ENCODE measurements at places on chromosomes 6 and 20.

DNA sequence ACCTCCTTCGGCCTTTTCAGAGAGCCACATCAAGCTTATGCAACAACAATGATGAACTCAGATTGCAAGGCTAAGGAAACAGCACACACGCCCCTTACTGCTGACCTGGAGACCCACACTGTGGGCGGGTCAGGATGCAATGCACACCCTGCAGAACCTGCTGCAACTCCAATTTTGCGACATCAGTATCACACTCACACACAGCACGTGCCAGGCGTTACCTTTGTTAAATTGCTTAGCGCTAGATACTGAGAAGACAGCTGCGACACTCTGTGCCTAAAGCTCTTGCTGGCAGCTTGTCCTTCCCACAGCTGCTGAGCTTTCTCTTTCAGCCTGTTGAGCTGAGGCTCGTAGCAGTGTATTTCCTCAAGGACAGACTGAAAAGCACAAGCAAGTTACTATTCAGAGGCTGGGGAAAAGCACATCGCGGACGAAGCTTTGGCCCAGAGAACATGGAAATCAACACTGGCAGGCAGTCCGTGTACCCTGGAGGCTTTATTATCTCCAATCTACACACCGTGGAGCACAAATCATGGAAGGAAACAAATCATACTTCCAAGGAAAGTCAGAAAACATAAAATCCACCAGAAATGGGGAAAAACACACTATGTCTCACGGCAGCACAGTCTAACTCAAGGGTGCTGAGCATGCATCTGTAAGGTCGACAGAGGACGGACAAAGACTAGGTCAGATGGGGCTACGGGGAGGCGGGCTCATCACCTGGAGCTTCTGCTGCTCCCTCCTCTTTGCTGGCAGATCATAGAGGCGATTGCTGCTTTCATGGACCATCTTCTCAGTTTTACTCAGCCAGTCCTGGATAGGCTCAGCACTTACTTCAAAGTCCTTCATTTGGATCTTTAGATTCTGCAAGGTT, 268.2 kb downstream of the SYNE1 start:
- no peak for DNase-seq

- no peak for DNase-seq
Observed at GRCh38 chr6:170203212-170203611, 87.7 kb downstream of the DLL1 start.

DNA sequence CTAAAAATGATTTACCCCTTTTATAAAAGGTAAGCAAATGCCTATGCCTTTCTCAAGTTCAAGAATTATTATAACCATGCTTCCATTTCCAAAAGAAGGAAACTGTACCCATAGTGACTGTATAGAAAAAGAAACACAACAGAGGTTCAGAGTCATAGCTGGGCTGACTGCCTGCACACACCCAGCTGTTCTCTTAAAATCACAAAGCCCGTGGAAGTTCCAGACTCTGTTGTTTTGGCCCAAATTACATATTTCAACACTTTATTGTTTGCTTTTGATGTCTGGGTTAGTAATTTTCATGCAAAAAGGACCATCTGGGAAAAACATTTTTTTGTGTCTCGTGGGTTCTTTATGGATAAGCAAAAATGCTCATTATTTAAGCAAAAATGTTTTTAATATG, 99.2 kb downstream of the LCA5 start:
- DNase-seq = no peak

DNA sequence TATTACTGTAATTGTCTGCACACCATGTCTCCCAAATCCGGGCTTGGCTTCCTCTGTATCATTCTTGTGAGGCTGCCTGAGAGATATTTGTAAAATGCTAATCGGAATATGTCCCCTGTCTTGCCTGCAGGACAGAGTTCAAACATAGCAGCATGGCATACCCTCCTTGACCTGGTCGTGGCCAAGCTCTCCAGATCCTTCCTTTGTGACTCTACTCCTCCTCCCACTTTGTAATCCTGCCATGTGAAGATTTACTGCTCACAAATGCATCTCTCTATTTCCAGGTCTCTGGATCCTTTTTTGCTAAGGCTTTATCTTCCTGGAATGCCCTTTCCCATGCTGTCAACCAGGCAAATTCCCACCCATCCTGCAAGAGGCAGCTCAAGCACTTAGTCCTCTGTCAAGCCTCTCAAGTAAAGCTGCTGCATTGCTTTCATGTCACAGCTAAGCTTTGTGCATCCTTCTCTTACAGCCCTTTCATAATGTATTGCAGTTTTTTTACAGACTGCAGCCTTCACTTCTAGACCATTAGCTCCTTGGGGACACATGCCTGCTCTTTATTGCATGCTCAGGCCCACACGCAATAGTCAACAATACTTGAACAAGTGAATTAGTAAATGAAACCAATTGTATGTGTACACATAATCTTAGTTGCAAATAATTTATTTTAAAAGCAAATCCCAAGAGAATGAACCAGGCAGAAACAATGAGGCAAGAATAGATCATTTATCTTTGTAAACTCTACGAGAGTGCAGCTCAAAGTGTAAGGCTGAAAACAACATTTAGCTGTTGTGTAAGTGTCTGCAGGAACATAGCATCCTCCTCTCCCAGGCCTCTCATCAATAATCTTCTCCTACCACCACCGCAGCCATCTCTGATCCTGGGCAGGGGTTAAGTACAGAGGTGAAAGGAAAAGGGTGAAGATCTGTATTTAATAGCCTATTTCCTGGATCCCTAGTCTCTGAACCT, 45.8 kb downstream of the HIVEP2 start:
- DNase-seq = no peak

DNA sequence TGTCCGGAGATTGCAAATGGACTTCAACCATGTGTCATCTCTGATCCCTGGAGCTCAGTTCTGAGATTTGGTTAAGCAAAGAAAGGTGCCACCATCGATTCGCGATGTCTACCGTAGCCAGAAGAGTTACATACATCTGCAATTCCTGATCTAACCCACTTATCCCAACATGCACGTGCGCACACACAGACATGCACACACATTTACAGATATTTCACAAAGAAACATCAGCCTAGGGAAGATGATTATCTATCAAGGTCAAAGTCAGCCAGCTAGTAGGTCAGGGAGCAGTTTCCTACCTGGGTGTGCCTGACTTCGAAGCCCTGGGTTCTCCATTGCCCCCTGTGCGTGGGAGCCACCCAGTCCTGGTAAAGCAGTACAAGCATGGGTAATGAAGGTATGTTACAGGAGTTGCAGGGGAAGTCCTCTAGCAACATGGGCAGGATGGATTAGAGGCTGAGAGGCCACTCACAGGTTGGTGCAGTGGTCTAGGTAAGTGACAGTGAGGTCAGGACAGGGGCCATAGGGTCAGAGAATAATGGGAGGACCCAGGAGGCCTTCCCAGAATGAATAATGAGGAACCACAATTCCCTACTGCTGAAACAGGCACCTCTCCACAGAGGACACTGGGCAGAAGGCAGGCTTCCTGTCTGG, 85.2 kb upstream of the MYL9 start:
- DNase-seq = no peak

GRCh38 chr6:38117281-38117680, 297.8 kb downstream of the ZFAND3 start:
- DNase-seq = no peak

- DNase-seq = no peak
Observed at GRCh38 chr20:48156521-48156920, 371.2 kb upstream of the SULF2 start.

- peak; percentile 54 for DNase-seq
Observed at GRCh38 chr20:44990425-44990824, 24.1 kb downstream of the STK4 start.

DNA sequence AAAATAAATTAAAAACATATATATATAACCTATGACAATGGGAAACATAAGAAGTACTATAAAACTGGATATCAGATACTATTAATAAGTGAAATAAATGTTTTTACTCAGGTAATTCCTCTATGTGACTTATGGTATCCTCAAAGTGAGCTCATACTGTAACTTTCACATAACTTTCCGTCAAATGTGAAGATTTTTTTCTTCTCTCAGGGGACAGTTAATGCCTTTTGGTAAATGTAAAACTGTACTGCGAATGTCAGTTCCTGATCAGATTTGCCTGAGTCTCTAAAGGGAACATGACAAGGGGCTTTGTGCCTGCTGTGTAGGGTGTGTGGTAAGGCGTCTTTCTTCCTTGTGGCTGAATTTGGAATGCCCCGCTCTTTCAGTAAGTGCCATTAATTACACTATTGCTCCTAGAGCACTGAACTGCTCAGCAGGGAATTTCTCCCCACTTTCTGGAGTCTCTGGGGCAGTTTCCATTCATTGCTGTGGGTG, 271.8 kb downstream of the PRL start:
- no peak for DNase-seq

GRCh38 chr6:150301846-150302519, 66.8 kb upstream of the IYD start:
- peak; percentile 81 for DNase-seq

- DNase-seq = no peak
Observed at GRCh38 chr6:11231564-11232192, 790 bp downstream of the NEDD9 start.

DNA sequence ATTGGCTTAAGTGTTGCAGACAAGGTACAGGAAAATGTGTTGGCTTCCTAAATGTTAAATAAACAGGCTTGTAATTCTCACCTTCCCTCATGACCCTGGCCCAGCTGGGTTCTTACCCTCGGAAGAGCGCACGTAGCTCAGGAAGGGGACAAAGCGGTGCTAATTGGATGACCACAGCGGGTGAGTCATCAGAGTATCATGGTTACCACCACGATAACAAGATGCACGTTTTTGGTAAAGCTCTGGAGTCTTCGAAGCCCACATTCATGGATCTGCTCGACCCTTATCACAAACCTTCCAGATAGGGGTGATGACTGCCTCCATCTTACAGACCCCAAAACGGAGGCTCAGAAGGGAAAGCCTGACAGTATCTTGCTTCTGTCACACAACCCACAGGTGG, 32.8 kb downstream of the APCDD1L start:
- DNase-seq = no peak

GRCh38 chr6:157946865-157947532, 34.7 kb upstream of the SYNJ2 start:
- DNase-seq = no peak

DNA sequence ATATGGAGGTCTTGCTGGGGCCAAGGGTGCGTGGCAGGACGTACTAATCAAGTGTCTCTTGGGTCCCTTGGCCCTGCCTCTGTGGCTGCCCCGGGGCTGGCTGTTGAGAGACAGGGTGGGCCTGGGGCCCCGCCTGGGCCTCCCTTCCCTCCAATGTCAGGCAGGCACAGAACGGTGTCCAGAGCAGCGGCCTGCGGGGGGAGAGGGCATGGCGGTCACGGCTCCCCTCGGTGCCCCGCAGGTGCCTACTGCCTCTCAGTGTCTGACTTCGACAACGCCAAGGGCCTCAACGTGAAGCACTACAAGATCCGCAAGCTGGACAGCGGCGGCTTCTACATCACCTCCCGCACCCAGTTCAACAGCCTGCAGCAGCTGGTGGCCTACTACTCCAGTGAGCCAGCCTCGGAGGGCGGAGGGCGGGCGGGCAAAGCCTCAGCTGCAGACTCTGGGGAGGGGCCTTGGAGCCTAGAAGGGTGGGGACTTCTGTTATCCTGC, 50.0 kb downstream of the SRC start:
- DNase-seq = no peak

GRCh38 chr6:35262596-35262995, 3.1 kb downstream of the ZNF76 start:
- no peak for DNase-seq
